ENCODE measurements at places on chromosomes 5 and 9.

GRCh38 chr5:178145965-178146820 lies 7.5 kb downstream of the NHP2 start:
- DNase-seq = peak; percentile 66

DNA sequence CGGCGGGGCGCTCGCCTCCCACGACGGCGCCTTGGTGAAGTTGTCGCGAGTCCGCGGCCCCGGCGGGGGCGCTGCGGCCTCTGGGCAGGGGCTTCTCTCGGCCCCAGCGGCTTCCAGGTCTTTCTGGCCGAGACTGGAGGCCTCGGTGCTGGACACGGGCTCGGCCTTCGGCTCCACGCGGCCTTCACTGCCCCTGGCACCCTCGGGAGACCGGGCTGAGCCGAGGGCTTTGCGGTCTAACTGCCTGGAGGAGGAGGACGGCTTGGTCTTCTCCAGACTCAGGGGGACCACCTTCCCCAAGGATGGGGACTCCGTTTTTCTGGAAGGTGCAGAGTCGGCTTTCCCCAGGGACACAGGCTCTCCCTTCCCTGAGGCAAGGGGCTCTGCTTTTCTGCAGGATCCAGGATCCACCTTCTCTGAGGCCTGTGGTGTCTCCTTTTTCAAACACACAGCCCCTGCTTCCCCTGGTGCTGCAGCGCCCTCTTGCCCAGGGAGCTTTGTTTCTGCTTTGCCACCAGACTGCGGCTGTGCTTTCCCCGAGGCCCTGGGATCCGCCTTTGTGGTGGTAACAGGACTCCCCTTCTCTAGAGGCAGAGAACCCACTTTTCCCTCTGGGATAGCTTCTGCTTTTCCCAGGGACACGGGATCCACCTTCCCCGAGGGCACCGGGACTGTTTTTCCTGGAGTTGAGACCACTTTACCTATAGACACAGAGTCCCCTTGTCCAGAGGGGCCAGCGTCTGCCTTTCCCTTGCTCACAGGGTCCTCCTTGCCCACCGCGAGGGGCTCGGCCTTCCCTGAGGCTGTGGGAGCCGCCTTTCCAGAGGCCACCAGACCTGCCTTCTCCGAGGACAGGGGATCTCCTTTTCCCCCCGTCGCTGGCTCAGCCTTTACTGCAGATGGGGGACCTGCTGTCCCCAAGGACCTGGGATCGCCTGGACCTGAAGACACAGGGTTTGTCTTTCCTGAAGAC lies 12.3 kb downstream of the GPRIN1 start:
- DNase-seq = no peak

DNA sequence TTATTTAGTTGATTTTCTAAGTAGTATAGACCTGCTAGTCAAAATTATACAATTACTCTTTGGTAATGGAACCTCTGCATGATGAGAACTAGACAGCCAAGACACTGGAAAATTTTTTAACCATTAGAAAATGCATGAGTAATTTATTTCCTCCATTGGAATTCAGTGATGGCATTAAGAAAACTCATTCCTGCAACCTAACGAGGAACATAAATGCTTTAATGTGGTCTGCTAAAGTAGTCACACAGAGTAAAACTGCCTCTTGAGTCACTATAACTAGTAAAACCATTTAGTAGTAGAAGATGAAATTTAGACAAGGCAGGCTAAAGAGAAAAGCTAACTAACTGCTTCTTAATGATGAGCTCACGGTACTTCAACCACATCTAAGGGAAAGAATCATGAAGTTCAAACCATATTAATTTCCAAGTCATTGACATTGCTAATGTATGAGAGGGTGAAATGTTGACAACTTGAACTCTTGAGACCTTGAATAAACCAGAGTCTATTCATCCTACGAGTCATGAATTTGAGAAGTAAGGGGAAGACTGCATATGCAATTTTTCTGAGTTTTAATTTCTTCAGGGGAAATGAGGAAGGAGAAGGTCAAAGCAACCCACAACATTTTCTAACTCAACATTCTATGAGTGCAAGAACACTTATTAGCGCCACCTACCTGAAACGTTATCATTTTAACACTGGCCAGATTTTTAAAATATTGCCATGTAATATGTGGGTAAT lies 74.4 kb downstream of the GLIS3 start:
- no peak for DNase-seq

DNA sequence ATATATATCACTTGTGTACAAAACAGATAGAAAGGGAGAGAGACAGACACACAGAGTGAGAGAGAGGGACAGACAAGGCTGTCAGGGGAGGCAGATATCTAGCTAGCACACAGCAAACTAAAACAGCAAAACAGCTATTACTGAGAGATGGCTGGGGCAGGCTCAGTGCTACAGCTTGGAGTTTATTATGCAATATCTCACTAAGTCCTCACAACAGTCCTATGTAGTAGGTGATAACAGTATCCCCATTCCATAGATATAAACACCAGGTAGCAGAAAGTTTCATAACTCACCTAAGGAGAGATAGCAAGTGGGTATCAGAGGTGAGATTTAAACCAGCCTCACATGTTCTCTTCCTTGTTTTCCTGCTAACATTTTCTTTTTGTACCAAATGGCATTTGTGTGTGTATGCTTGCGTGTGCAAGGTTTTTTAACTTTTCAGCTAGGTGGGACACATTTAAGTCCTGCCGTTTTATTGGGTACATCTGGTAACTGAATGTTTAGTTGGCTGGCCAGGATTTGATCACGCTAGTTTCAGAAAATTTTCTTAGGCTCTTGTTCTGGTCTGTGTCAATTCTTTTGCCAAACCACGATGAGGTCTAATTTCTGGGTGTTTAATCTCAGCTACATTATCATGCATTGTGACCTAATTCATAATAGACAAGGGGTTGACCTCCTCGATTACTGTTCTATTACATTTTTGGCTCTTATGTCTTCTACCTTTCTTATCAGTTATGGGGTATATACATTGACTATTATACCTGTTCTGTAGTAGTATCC lies 105.1 kb downstream of the LMNB1 start:
- no peak for DNase-seq
